ENCODE measurements at places on chromosomes 7 and 10.
A peak's percentile ranks its signal among the peaks of the same experiment; 100 is the strongest.

DNA sequence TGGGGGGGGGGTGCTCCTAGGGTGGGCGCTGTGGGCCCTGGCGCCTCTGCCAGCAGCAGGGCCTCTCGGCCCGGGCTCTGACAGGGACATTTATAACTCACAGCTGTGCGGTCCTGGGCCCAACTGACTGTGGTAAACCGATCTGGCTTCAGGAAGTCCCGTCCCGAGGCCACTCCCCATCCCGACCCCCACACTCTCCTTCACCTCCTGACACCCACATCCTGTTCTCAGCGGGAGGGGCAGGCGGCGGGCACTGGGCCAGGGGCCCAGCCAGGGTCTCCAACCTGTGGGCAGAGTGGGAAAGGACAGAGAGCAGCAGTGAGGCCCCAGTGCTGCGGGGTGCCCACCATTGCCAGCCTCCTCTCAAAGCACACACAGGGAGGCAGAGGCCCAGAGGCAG lies 69.1 kb downstream of the ZMIZ1 start:
- H3K4me3 ChIP-seq: peak overlapping the region; percentile 38
- H3K27ac ChIP-seq: peak overlapping the region; percentile 87
- peaks cover 71% of the 10 kb centered on the region for H3K4me1 ChIP-seq
- peaks cover 43% of the 10 kb centered on the region for H3K36me3 ChIP-seq
- H3K27me3 ChIP-seq: no peaks in the 10 kb centered on the region
- peak; percentile 77 for DNase-seq

- H3K36me3 ChIP-seq: no peaks in the 10 kb centered on the region
- no peak for DNase-seq
- H3K27ac ChIP-seq: no peak overlapping the region
- no peaks in the 10 kb centered on the region for H3K27me3 ChIP-seq
- H3K4me3 ChIP-seq: no peak overlapping the region
These were observed 124.1 kb upstream of the LAMB4 start for GRCh38 chr7:108254259-108254658.

DNA sequence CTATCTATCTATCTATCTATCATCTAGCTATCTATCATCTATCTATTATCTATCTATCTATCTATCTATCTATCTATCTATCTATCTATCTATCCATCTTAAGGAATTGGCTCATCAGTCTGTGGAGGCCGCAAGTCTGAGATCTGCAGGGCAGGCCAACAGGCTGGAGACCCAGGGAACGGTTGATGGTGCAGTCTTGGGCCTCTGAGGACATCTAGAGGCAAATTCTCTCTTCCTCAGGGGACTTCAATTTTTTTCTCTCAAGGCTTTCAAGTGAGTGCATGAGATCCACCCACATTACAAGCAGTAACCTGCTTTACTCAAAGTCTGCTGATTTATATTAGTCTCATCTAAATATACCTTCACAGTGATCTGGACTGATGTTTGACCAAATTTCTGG lies 197.0 kb downstream of the GLRX3 start:
- H3K36me3 ChIP-seq: no peaks in the 10 kb centered on the region
- H3K4me1 ChIP-seq: no peaks in the 10 kb centered on the region
- H3K27me3 ChIP-seq: no peaks in the 10 kb centered on the region
- H3K27ac ChIP-seq: no peak overlapping the region
- H3K4me3 ChIP-seq: no peak overlapping the region
- DNase-seq: no peak

GRCh38 chr10:11330383-11331045 lies 280.9 kb downstream of the USP6NL start:
- no peak overlapping the region for H3K27ac ChIP-seq
- no peak overlapping the region for H3K4me3 ChIP-seq
- DNase-seq: no peak
- H3K36me3 ChIP-seq: peaks cover 22% of the 10 kb centered on the region
- H3K4me1 ChIP-seq: no peaks in the 10 kb centered on the region

DNA sequence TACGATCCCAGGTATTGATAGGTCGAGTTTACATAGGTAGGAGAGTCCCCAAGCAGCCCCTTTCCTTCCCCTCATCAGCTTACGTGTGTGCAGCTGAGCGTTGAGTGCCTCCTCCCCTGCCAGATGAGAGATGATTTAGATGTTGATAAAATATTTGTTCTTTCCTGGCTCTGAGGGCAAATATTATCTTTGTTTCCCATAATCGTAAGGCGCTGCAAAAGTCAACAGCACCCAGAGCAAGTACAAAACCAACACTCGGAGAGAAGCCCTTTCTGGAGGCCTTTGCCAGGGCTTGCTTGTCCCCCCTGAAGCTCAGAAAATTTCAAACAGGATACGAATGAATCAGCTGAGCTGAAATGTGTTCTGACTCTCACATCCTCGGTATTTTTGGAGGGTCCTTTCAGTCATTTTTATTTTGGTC lies 683.2 kb downstream of the LRMDA start:
- H3K36me3 ChIP-seq: no peaks in the 10 kb centered on the region
- H3K27me3 ChIP-seq: no peaks in the 10 kb centered on the region
- DNase-seq: no peak

DNA sequence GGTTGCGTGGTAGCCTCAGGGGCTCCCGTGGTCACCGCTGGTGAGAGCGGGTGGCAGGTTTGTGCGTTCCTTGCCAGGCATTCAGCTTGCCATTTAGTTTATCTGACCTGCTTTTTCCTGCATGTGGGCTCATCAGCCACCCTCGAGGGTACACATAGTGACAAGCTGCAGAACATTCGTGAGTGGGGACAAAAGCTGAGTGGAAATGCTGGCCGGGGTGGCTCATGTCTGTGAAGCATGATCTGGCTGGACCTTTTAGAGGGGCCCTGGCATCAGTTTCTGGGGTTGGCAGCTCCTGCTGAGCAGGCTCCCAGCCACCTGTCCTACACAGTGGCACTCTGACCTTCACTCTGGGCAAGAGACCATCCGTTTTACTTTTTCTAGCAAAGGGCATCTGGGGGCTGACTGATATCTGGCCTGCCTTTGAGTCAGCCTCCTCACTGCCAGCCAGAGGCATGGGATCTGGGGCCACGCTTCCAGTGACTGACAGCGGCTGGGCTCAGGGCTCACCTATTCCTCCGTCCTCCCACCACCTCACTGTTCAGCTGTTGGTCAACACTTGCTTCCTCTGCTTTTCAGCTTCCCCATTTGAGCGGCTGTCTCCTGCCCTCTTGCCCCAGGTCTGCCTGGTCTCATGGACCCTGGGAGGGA lies 75.0 kb downstream of the LANCL2 start:
- no peak overlapping the region for H3K4me3 ChIP-seq
- H3K36me3 ChIP-seq: peaks cover 3% of the 10 kb centered on the region
- DNase-seq: no peak

DNA sequence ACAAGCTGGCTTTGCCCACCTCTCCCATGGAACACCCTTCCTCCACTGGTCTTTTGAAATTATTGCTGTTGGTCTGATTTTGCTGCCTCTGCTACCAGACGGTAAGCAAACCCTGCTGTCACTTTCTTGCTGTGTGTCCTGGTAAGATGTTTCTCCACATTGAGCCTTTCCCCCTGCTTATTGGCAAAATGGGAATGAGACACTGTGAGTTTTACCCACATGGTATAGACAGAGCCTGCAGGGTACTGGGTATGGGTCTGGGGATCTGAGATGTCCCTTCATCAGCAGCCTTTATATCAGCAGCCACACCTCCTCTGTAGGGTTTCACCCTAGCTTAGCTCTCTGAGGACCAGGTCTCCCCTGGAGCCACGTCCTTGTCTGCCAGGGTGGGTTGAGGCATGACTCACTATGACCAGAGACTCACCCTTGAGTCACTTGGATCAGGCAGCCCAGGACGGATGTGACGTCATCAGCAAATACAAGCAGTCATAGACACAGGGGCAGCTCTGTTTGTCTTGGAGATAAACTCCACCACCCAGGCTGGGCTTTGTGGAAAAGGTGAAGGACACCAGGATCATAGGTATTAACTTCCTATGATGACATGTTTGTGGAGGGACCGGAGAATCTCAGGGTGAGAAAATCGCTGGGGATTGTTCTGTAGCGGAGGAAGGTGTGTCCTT lies 17.9 kb upstream of the BAIAP2L1 start:
- H3K27ac ChIP-seq: no peak overlapping the region
- no peak overlapping the region for H3K4me3 ChIP-seq
- H3K27me3 ChIP-seq: no peaks in the 10 kb centered on the region
- H3K4me1 ChIP-seq: peaks cover 11% of the 10 kb centered on the region
- peak; percentile 96 for DNase-seq

DNA sequence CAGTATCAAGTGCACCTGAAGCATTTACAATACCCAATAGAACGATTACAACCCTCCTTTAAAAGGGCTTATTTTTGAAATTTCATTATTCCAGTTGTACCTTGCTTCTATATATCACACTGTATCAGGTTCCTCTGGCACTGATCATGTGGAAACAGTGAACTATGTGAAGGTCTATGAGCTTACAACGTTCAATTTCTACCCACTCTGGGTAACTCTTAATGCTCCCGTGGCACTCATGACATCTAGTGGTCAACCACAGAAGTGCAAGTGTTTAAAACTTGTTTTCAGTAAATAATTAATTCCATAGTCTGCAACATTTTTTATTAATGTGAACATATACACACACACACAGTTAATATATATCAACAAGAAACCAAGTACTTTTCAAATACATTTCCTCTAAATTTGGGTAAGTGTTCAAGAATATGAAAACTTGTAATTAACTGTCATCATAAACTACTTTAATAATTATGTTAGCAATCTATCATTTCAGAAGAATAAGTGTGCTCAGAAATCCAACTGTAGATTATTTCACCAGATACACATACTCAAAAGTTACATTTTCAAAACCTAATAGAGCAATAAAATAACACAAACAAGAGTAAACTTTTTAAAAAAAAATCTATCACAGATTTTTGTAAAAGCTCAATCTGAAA lies 61.0 kb downstream of the MPP7 start:
- H3K36me3 ChIP-seq: no peaks in the 10 kb centered on the region
- no peak overlapping the region for H3K27ac ChIP-seq
- no peaks in the 10 kb centered on the region for H3K4me1 ChIP-seq

DNA sequence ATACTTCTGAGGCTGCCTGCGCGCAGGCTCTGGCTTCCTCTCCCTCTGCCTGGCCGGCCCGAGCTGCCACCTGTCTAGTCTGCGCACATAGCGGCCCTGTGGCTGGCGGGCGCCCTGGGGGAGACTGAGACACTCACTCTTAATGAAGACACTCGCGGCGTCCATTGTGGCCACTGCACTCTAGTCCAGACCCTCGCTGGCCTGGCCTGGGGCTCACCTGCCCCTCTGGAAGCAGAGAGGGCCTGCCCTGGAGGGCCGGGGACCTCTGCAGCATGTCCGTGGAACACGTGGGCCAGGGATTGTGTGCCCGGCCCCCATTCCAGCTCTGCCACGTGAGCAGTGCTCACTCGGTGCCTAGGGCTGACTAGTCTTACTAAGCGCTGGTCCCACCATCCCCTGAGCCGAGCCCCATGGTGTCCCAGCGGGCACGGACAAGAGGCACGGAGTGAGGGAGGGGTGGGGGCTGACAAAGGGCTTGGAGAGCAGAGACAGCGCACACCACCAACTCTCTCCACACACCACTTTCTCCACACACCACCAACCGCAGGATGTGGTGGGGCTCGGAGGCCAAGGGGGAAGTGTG lies 149.3 kb downstream of the ELFN1 start:
- no peaks in the 10 kb centered on the region for H3K36me3 ChIP-seq
- no peak for DNase-seq
- H3K27me3 ChIP-seq: no peaks in the 10 kb centered on the region
- H3K4me1 ChIP-seq: peaks cover 5% of the 10 kb centered on the region
- H3K4me3 ChIP-seq: no peak overlapping the region

GRCh38 chr10:106280896-106281460 lies 883.5 kb downstream of the SORCS1 start:
- H3K27ac ChIP-seq: no peak overlapping the region
- no peak for DNase-seq
- no peaks in the 10 kb centered on the region for H3K36me3 ChIP-seq
- no peak overlapping the region for H3K4me3 ChIP-seq
- no peaks in the 10 kb centered on the region for H3K4me1 ChIP-seq

- H3K27ac ChIP-seq: no peak overlapping the region
- no peak overlapping the region for H3K4me3 ChIP-seq
- no peaks in the 10 kb centered on the region for H3K4me1 ChIP-seq
These were observed 284.4 kb downstream of the IPMK start for GRCh38 chr10:57983281-57983791.
